ENCODE measurements at places on chromosomes 3 and 15.

DNA sequence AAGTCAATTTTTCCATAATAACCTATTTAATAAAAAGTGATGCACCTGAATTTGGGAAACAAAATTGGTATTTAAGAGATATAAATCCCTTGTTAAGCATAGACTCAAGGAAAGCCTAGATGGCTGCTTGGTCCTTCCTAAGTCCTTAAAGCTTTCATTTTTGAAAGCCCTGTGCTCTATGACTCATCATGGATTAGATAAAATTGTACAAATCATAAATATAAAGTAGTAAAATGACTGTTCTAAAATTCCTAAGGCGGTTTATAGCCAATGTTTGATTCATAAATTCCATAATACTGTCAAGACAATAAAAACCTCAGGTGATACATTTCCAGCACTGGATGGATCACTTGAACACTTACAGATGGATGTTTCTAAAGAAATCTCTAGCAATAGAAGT lies 730.8 kb upstream of the EPHA6 start:
- DNase-seq, result no peak

DNA sequence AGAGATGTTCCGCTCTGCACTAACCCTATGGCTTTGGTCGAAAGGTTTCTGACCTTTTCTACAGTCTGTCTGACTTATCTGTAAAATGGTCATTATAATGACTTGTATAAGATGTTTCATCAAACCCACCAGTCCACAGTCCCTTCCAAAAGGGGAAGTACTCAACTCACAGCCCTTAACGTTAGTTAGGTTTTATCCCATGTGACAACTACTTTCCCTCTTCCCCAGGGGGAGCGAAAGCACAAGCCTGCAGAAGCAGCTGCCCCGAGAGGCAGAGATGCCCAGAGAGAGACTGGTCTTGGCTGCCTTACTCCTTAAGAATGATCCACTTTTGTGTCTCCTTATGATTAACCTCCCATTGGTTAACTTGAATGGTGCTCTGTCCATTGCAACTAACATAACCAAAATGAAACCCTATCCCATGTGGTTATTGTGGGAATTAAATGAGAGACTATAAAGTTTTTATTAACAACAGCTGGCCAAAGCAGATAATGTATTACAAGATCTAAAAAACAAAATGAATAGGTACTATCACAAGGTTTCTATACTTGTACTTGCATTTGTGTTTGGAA lies 6.4 kb downstream of the ASTE1 start:
- DNase-seq, result no peak

- DNase-seq, result no peak
These were observed 129.9 kb downstream of the XXYLT1 start for GRCh38 chr3:195140816-195141793.

DNA sequence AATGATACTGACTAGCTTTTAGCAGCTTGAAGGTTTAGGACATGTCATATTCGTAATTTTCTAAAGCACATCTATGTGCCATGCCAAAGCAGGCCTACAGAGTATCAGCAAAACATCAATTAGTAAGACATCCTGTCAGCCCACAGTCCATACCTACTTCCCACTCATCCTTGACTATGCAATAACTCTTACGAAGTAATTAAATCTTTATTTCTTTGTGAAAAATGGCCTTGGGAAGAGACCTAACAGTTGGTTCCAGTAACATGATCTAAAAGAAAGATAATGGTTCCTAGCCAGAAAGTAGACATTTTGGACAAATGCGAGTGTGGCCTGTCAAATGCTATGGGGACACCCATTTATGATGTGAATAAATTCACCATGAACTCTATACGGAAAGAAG lies 172.6 kb upstream of the TNIK start:
- DNase-seq, result no peak

DNA sequence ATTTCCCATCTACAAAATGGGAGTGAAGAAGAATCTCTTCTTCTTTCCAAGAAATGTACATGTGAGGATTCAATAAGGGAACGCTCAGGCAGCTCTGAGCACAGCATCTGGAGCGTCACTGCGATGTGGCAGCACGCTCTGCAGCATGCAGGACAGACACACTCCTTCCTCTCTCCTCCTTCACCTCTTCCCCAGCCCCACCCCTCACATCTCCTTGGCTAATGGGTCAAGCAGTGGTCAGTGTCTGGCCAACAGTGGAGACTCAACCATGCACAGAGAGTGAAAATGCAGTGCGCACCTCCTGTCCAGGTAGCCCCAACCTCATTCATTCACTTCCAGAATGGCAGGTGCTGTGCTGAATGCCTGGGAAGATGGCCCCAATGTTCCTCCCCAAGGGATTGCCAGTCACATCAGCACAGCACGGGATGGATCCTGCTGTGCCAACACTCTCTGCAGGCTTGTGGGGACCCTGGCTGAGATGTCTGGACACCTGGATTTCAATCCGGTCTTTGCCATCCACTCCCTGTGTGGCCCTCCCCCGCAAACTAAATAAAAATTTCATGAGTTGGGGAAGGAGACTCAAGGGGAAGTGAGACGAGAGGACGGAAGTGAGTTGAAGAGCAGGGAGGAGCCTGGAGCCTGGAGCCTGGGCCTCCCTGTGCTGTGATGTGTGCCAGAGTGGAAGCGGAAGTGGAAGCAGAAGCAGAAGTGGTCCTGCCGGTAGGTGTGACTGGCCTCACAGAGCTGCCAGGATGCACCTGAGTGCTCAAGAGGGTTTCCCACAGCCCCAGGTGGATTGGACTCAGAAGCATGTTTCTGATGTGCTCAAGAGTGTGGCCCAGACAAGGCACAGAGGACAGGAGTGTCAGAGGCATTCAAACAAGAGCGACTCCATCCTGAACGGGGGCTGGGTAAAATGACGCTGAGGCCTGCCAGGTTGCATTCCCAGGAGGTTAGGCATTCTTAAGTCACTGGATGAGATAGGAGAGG lies 163.9 kb downstream of the SMAD6 start:
- no peak for DNase-seq

DNA sequence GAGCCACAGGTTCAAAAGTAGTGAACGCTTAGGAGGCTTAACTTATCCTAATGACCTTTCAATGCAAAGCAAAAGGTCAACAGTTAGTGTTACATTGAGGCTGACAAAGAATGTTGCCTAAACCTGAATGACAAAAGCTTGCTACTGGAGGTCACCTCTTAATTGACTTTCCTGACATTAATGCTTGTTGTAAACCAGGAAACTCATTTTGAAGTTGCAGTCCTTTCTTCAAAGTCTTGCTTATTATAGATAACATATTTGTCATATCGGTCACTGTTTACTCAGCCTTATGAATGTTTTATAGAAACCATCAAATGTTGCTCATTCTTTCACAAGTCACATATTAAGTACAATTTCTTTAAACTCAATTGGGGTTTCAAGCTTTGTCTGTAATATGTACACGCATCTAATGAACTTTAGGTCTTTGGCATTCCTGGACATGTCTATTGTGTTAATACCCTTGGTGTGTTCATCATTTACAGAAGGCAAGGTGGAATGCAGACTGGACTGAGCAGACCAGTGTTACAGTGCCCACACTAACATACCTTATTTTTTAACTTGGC lies 488.2 kb upstream of the NECTIN3 start:
- no peak for DNase-seq

GRCh38 chr3:170804078-170804477 lies 65.9 kb downstream of the RPL22L1 start:
- DNase-seq, result no peak

Data from NCI-H1092 (cell line).